ENCODE measurements at places on chromosomes 7 and 10.

GRCh38 chr7:138981332-138982203, at the start of gene KIAA1549:
KIAA1549 (minus strand) TSS chr7:138981389; CDS start chr7:138981269, 120 bp downstream.
- peak; percentile 59 for DNase-seq

GRCh38 chr7:79458796-79459195, 5.3 kb upstream of the MAGI2 start:
- no peak for DNase-seq

DNA sequence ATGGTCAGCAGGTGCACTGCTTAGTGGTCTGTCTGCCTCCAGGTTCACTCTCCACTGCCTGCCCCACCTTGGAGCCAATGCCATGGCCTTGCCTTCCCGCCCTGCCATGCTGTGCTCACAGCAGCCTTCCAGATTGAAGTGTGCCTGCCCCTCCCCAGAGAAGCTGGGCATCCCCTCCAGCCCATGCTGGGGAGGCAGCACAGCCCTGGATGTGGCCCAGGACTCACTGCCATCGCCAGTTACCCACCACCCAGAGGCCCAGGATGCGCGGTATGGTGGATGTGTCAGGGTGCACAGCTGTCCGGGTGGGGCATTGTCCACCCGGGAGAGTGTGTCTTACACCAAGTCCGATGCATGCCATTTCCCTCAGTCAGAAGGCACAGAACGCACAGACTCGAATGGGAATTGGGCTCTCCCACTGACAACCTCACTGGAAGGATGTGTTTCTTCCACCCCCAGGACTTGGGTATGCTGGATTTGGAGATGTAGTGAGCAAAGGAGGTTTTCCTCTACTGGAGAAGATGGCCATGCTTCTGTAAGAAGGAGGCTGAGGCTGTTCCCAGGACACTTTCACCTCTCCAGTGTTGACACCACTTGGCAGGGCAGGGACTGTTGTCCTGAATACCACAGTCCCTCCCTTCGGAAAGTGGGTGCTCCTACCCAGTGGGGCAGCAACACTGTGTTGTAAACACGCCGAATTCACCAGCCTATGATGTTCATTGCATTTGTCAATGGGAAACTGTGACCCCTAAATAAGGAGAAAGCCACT, 122.0 kb downstream of the ADARB2 start:
- no peak for DNase-seq

DNA sequence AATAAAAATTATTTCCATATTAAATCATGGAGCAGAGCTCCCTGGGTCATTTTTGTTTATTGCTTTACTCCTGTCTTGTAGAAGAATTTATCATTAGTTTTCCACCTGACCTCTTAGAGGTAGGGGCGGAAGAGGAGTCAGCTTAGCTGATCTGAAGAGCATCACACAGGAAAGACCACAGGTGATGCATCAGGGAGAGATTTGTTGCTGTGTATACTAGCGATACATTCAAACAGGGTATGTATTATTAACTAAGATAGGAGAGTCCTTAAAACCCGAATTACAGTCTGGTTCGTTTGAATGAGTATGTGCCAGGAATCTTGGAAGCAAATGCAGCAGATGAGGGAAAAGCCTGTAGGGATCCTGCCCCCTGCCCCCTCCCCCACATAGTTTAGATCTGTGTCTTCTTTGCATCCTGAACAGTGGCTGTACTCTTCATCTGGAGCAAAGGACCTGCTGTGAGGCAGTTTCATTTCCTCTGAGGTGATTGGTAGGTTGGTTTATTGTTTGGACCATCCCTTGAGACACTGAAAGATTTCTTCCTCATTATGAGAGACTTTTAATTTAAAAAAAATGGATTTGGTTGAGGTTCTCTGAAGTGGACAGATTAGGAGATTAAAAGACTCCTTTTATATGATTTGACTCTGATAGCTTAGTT, 177.0 kb downstream of the SND1 start:
- no peak for DNase-seq

DNA sequence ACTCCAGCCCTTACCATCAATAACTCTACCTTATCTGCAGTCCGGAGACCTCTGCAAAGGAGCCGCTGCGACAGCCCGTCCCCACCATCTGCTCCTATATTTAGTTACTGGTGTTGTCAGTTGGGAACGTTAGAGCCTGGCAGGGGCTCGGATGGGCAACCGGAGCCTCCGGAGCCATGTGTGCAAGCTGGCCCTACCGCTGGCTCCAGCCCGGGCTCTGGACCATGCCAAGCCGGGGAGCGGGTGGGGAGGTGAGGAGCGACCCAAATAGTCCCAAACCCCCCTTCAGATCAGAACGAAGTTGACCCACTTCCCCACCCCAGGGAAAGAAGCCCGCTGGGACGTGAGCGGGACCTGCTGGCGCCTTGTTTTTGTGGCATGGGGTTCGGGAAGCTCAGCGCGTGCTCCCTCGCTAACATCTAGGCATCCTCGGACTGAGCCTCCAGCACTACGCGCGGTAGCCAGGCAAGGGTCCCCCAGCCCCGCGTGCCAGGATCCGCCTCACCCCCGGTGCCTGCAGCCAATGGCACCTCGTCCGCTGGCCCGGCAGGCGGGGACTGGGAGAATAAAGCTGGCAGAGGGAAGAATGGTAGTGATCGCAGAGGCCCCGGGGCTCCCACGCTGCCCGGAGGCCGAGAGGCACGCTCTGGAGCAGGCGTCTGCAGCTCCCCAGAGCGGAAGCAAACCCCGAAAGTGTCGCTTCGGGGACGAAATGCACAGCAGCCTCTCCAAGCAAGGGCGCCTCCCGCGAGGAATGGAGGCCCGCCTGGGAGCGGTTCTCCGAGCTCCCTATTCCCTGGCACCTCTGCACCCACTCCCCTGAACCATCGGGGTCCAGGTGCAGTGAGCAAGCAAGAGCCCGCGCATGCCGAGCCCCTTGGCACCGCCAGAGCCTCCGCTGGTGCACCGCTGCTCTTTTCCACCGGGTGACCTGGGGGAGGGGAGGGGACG, 679 bp downstream of the LRRC20 start:
- peak; percentile 39 for DNase-seq

- no peak for DNase-seq
Measured at GRCh38 chr7:149455175-149455950, 5.5 kb downstream of the ZNF777 start.

All from adrenal gland (tissue), 19 donors.